ENCODE measurements at places on chromosomes 7 and 10. TPM values are rescaled to one million over a fixed set of nuclear protein-coding genes. Genes with fewer than 3 reads are reported as not detected.

- no peak for DNase-seq
These were observed 49.9 kb downstream of the PITRM1 start for GRCh38 chr10:3122486-3123205.

DNA sequence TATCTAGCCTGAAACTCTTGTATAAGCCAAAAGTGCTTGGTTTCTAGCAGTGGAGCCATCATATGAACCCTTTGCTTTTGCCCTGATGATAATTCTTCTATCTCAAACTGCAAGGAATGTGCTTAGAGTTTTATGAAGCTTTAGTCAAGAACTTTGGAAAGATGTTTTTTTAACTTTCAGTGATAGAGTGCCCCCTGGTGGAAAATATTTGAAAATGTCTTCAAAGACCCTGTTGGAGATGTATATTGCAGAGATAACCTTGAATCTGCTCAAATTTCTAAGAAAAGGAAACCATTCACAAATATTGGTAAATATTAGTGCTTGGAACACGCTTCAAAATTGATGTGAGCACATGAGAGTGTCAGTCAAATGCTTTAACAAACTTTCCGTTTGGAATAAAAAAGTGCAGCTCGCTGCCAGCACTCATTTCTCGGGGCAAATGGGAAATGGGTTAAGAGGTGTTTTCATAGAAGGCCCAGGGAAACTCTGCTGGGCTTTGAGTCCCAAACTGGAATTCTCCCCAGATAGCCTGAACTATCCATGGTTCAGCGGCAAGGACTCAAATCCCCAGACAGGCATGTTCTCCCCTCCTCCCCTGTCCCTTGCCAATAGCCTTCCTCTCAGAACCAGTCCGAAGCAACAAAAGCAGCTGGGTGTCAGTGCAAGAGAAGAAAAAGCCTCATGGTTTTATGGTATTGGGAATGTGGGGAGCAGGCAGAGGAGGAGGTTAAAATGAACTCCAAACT is 129.3 kb downstream of the MYOF start:
- DNase-seq = peak; percentile 42

DNA sequence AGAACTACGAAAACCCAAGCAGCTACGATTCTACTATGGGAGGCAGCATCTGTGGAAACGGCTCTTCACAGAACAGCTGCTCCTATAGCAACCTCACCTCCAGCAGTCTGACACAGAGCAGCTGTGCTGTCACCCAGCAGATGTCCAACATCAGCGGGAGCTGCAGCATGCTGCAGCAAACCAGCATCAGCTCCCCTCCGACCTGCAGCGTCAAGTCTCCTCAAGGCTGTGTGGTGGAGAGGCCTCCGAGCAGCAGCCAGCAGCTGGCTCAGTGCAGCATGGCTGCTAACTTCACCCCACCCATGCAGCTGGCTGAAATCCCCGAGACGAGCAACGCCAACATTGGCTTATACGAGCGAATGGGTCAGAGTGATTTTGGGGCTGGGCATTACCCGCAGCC is 81.6 kb upstream of the SAMD8 start:
- no peak for DNase-seq

Gene ACTL6B
- not detected for polyA plus RNA-seq

- DNase-seq = no peak
These were observed 262.9 kb upstream of the AUTS2 start for GRCh38 chr7:69335331-69335730.

GRCh38 chr10:80292607-80293239 is 3.3 kb upstream of the MAT1A start:
- no peak for DNase-seq

- no peak for DNase-seq
These were observed 85.3 kb downstream of the LYZL1 start for GRCh38 chr10:29374162-29374561.

DNA sequence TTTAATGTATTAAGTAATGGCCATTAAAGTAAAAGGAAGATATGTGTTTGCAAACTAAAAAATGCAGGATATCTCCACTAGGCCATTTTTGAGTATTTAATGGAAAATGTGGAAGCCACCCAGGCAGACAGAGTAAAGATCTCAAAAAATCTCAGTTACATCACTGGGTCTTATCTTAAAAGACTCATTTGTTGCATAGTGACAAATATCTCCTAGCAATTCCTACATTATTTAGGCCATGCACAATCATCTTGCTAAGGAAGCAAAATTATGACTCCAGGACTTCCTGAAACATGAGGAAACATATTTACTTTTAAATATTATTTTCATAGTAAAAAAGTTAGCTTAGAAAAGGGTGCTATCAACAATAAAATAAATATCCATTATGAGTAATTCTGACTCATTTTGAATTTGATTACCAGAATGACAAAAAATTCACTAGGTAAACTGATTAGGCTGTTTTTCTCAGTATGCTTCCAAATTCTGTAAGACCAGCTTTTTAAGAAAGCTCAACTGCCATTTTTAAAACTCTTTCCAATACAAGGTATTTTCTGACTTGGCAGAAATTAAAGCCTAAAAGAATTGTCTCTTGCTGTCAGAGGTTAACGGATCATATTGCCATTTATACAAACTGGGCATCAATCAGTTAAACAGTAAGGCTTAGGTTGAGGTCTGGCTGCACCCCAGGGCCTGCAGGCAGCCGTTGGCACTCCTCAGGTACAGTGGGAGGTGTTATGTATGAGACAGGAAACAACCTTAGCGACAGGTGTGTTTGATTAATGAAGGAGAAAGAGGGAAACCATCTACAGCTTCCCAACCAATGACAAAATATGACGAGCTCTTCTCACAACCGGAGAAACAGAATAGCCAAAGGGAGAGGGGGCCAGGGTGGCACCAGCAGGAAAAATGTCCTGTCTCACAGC is 31.8 kb downstream of the PCLO start:
- DNase-seq = no peak

DNA sequence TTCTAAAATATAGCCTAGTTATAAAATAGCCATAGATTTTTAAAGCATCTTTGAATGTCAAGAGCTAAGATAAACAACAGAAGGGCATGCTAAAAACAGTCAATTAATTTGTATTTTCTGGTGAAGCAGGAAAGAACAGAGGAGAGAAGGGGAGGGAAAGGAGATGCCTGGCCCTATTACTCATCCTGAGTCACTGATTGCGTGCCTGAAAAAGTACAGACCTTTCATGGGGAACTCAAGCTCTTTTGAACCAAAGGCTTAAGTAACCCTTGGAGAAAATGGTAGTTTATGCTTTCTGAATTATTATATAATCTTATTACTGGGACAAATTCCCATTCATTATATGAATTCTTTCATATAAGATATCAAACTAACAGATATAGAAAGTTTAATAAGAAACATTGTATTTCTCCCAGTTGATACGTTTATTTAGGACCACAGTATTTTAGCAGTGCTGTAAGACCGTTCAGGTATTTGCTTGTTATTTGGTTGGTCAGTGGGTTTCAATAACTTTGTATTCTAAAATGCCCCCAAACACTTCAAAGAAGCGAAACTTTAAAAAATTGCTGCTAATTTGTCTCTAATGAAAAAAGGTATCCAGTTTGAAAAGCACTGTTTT is 151.3 kb downstream of the HGF start:
- DNase-seq = peak; percentile 73

DNA sequence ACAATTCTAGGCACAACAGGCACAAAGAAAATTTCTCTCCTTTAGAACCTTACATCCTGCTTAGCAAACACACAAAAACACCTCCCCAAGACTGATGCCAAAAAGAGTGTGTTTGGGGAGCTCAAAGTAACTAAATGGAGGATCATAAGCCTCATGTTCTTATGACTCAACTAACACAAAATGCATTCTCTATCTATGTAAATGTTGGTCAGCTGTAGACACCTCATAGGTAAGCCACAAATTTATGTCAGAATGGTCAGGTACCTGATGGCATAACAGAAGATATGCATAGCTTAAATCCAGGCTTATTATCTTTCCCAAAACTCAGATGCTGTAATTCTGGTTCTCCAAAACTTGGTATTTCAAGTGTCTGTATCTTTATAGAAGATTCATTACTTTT is 315.1 kb downstream of the C7orf25 start:
- DNase-seq = no peak

DNA sequence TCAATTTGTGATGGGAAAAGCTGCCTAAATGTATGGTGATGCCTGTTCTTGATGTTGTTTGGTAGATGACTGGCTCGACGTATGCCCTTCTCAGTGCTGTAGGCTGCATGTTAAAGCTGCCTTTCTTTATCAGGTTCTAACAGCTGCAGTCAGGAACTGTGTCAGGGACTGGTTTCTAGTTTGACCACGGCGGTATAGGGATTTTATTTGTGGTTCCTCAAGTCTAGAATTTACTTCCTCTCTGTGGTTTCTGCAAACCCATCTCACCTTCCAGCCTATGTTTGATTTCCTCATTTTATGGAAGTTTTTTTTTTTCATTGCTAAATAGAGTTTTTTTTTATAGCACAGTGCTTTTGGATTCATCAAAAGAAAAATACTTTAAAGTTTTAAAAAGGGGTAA is 26.5 kb downstream of the LMTK2 start:
- no peak for DNase-seq

Gene ZCCHC24
- 55.6 TPM for polyA plus RNA-seq

- peak; percentile 29 for DNase-seq
These were observed 780 bp downstream of the PLEKHA8 start for GRCh38 chr7:30028749-30029635.

DNA sequence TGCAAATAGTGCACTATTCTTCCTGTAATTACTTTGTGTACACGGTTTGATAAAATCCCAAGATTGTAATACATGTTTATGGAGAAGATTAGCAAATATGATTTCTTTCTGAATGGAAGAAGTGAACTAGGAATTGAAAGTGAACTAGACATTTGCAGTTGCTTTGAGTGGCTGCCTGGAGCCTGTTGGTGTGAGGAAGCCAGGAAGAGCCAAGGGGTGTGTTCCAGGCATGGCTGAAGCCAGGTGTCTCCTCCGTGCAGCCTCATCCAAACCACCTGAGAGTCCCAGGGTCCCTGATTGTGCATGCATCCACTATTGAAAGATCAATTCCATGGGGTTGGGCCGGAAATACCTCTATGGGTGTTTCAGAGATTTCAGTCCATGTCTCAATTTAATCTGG is 253.1 kb upstream of the SHH start:
- no peak for DNase-seq

- no peak for DNase-seq
These were observed 34.0 kb downstream of the PRKAR2B start for GRCh38 chr7:107078517-107078966.

All from muscle of back (tissue), 13 donors.